Stimulated activated CD8-positive, alpha-beta memory T cell treated with anti-CD3 and anti-CD28 coated beads, Interleukin-2, amount 100 ng/mL, for 1 hour (primary cell): ENCODE measurements at places on chromosomes 6 and 20.
A peak's percentile ranks its signal among the peaks of the same experiment; 100 is the strongest.

DNA sequence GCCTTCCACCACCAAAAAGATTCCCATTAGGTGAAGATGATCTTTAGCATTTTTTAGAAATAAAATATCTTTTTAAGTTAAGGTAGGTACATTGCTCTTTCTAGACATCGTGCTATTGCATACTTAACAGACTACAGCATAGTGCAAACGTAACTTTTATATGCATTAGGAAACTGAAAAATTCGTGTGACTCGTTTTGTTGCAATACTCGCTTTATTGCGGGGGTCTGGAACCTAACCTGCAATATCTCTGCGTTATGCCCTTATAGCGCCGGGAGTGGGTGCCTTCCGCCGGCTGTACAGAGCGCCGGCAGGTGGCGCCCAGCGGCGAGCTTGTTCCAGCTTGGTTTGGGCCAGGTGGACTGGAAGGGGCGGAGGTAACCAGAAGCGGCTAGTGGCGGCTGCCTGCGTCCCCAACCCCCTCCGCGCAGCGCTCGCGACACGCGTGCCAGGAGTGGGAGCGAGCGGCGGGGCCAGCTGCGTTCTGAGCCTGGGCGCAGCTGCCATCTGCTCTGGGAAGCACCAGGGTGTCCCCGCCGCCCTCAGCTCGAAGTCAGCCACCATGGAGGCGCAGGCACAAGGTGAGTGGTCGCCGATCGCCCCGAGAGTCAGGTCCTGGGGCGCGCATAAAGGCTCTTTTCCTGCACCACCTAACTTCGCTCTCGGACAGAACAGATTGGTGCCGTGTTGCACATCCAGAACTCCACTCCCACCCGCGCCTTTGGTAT, at the start of gene TPD52L1:
TSS of gene TPD52L1 (plus strand) at position 383 of the 727 bp plus-strand sequence. CDS start at position 562, 179 bp downstream.
- peak; percentile 10 for DNase-seq

GRCh38 chr6:120908767-120909166, 425.5 kb downstream of the TBC1D32 start:
- DNase-seq: no peak

DNA sequence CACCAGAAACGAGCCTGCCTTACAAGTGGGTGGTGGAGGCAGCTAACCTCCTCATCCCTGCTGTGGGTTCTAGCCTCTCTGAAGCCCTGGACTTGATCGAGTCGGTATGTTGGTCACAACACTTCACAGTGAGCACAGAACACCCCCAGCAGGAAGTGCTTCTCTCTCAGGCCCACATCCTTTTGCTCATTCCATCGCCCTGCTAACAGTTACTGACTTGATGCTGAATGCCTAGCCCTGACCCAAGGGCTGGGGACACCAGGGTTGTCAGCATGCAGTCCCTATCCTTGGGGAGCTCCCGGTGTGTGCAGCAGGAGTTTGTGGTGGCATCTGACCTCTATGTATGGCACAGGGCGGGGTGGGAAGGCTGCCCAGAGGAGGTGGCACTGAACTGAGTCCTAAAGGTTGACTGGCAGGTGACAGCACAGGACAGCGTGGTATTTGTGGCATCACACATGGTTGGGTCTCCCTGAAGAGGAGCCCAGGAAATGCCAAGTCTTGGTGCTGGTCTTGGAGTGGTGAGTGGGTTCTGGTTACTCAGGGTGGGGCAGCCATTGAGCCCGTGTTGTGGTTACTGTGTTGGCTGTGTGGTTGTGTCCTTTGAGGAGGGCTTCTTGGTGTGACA, 26.7 kb downstream of the GTSF1L start:
- DNase-seq: no peak

DNA sequence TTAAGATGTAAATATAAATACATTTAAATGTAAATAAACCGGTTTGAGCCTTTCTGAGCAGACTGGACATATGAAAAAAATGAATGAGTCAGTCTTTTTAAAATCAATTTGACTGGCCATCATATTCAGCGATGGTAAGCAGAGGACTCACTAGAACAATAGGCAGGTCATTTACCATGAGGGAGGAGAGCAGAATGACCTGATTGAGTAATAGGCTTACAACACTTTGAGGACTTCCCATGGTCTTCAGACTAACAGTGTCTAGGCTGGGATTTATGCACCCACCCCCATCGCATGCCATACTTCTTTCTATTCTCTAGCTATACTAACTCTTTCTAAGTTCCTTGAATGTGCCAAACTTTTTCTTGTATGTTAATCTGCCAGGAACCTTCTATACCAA, 241.9 kb upstream of the RAB32 start:
- no peak for DNase-seq

DNA sequence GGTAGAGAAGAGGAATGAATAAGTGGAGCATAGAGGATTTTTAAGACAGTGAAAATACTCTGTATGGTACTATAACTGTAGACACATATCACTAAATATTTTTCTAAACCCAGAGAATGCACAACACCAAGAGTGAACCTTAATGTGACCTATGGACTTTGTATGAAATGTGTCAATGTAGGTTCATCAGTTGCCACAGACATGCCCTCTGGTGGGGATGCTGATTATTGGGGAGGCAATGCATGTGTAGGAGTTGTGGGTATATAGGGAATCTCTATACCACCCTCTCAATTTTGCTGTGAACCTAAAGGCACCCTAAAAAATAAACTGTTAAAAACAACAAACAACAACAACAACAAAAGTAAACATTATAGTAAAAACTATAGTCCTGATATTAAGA, 293.7 kb downstream of the RNF144B start:
- DNase-seq: no peak

GRCh38 chr6:53089948-53090347, 24.7 kb downstream of the FBXO9 start:
- DNase-seq: no peak
